Left ventricle myocardium superior (tissue), 1 donor: ENCODE measurements at places on chromosomes 2 and 18. TPM values are rescaled to one million over a fixed set of nuclear protein-coding genes. Genes with fewer than 3 reads are reported as not detected.

DNA sequence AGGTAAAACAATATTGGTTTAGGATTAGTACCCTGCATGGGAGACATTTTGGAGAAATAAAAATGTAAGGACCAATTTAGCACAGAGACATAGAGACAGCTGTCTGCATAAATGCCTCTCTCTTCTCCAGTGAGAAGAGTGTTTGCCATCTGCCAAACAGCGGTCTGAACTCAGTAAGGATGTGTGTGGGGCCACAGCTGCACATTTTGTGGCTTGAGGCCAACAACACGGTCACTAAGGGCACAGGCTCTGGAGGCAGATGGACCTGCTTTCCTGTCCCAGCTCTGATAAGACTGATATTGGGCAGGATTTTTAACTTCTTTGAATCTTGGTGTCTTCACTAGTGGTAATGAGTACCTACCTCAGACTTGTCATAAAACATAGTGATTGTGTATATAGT is 10.2 kb downstream of the ZBTB14 start:
- DNase-seq: no peak

- no peak for DNase-seq
These were observed 111.0 kb downstream of the RBM43 start for GRCh38 chr2:151150331-151151320.

DNA sequence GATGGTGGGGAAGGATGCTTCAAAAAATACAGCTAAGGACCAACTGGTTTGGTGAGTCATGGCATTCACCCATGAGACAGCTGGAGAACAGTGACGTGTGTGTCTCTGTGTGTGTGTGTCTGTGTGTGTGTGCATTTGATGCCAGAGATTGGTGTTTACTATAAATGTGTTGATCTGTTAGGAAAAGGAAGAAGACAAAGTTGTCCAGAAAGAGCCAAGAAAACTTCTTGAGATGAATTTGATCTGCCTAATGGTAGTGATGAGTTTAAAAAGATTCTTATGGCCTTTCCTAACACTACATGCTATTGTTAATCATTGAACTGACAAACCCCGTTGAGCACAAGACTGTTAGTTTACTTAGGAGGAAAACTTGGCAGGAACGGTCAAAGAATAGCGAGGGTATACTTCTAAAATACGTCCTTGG is 36.4 kb upstream of the IL1R1 start:
- no peak for DNase-seq

- DNase-seq: no peak
These were observed 172.3 kb downstream of the INO80D start for GRCh38 chr2:205913668-205914067.

DNA sequence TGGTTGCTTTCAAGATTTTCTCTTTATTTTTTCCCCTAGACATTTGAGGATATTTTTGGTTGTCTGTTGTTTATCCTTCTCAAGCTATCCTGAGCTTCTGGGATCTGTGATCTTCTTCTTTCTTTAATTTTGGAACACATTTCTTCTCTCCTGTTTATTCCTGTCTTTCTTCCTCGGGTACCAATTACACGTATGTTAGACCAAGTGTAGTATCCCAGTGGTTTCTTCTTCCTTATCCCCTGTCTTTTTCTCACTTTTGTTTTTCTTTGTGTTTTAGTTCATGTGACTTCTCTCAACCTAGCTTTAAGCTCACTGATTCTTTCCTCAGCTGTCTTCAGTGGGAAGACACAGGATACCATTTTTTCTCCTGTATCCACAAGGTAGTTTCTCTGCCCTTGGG is 120.0 kb downstream of the GALR1 start:
- no peak for DNase-seq

GRCh38 chr18:78974115-78974761 is 5.4 kb upstream of the SALL3 start:
- no peak for DNase-seq

- DNase-seq: peak; percentile 43
These were observed 1.8 kb downstream of the KIF5C start for GRCh38 chr2:148876595-148877402.

GRCh38 chr2:235129850-235130249 is 178.0 kb downstream of the SH3BP4 start:
- DNase-seq: no peak

DNA sequence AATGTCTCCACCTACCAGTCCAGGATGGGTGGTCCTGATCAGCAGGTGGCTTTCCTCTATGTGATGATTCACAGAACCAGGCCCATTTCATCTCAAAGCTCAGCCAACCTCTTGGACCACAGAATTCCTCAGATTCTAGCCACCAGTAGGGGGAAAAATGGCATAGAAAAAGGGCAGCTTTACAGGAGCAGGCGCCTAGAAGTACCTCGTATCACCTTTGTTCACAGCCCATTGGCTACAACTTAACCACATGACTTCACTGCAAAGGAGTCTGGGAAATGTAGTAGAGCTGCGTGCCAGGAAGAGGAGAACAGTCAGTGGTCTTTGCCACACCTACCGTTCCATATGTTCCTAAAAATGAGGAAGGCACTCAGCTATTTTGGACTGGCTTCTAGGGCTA is 62.8 kb upstream of the DTNA start:
- DNase-seq: no peak

GRCh38 chr18:37484983-37485834 is 80.4 kb downstream of the CELF4 start:
- DNase-seq: peak; percentile 39

DNA sequence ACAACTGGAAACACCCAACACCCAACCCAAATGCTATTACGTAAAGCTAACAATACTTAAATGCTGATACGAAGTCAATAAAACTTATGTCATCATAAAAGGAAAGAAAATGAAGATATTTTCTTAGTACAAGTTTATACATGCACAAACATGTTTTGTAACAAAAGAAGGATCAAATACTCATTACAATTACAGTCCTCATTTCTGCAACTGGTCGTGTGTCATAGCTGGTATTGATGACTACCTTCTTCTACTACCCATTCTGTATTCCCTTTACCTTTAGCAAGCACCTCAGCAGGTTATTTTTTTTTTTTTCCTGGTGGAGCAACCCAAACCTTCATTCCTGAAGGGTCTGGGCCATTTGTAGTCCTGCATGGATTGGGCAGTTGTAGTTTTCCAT is 1298.5 kb downstream of the SUCLG1 start:
- DNase-seq: no peak

- no peak for DNase-seq
These were observed 48.1 kb upstream of the TBC1D8 start for GRCh38 chr2:101199251-101199791.

DNA sequence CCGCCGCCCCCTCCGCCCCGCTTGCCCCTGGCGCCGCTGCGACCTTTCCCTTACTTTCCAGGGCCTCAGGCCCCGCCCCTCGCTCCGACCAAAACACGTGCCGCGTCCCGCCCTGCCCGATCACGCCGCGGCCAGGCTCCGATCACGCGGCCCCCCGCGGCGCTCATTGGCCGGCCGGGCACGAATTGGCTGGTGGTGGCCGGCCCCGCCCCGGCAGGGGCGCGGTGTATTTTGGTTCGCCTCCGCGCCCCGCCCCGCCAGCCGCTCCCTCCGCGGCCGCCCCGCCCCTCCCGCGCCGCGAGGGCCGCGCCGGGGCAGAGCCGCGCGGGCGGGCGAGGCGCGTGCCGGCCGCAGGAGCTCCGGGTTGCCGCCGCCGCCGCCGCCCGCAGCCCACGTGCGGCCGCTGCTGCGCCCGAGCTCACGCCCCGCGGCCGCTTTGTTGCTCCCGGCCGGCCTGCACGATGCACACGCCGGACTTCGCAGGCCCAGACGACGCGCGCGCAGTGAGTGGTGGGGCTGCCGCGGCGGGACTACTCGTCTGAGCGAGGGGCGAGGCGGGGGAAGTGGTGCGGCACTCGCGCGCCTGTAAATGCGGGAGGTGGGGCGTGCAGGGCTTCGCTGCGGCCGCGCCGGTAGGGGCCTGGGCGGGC is at the start of gene KLF11:
Gene KLF11, plus strand, starts transcription at position 295 of the 650 bp plus-strand sequence. Its CDS starts 167 bp downstream, at position 462.
- peak; percentile 98 for DNase-seq

- DNase-seq: no peak
These were observed 387.9 kb upstream of the MYT1L start for GRCh38 chr2:2719015-2719414.

- DNase-seq: no peak
These were observed 49.9 kb upstream of the ASPRV1 start for GRCh38 chr2:70011335-70011734.

The RBM43 gene
- 2.2 TPM for total RNA-seq

The UGT1A8 gene
- not detected for total RNA-seq

The MYCN gene
- total RNA-seq: 0.45 TPM

The RRM2 gene
- total RNA-seq: 1.3 TPM

The SLC4A5 gene
- 2.2 TPM for total RNA-seq

The C1GALT1C1L gene
- total RNA-seq: 0.64 TPM

The PTPRN gene
- total RNA-seq: not detected

The CD302 gene
- total RNA-seq: 19.9 TPM

The ILKAP gene
- 26.7 TPM for total RNA-seq

The PXDN gene
- 18.5 TPM for total RNA-seq

The MRPL53 gene
- total RNA-seq: 163 TPM

The TMEM247 gene
- total RNA-seq: not detected

The KCNJ3 gene
- 2.0 TPM for total RNA-seq

The GALNT14 gene
- 0.45 TPM for total RNA-seq

The ST6GAL2 gene
- 0.12 TPM for total RNA-seq

The TMEM37 gene
- total RNA-seq: 2.9 TPM

The CRYGC gene
- not detected for total RNA-seq

The GPAT2 gene
- 5.5 TPM for total RNA-seq

The TMEM17 gene
- total RNA-seq: 1.4 TPM

The CASP10 gene
- total RNA-seq: 6.4 TPM

The NT5C1B gene
- not detected for total RNA-seq

The AKAIN1 gene
- total RNA-seq: not detected
